ENCODE measurements at places on chromosomes 4 and X.

- DNase-seq: peak; percentile 72
Measured at GRCh38 chr4:154485127-154485773, 6.3 kb downstream of the DCHS2 start.

DNA sequence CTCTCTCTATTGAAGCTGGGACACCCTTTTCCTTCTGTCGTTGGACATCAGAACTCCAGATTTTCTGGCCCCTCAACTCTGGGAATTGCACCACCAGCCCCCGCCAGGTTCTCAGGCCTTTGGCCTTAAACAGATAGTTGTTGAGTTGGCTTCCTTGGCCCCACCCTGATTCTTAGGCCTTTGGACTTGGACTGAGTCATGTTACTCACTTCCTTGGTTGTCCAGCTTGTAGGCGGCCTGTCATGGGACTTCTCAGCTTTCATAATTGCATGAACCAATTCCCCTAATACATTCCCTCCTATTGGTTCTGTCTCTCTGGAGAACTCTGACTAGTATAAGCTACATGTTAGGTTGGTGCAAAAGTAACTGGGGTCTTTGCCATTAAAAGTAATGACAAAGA is 195.7 kb downstream of the GPAT3 start:
- no peak for DNase-seq

GRCh38 chr4:1010395-1011021 is 918 bp upstream of the FGFRL1 start:
- peak; percentile 66 for DNase-seq

GRCh38 chr4:91099666-91100065 is 972.5 kb downstream of the CCSER1 start:
- DNase-seq: no peak

DNA sequence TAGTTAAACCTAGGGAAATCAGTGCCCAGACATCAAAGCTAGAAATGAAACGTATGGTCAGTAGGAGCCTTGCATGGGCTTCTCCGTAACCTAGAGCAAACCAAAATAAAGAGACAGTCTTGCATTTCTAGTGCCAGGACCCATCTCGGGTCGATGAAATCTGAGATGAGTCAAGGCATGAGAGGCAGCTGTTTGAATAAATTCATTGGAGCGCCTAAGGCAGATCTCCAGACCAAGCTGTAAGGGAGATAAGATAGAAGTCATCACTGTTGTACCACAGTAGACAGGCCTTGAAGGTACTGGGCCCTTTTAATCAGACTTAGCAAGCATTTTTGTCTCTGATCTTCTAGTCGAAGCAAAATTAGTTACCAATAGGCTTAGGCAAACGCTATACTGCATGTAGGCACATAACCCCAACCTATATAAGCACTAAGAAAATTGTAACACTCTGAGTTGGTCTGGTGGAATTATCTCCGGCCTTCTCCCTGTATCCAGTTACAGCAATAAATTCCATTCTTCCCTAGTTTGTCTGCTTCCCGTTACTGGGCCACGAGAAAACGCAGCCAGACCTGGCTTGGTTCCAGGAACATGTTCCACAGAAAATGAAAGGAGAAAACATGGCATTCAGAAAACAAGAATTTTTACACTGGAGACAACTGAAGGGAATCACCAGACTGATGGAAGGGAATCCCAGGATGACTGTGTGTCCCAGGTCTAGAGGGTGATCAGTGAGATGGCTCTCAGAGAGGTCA is 21.1 kb upstream of the PAPSS1 start:
- no peak for DNase-seq

- DNase-seq: no peak
Measured at GRCh38 chr4:184255871-184256642, 38.4 kb upstream of the ENPP6 start.

DNA sequence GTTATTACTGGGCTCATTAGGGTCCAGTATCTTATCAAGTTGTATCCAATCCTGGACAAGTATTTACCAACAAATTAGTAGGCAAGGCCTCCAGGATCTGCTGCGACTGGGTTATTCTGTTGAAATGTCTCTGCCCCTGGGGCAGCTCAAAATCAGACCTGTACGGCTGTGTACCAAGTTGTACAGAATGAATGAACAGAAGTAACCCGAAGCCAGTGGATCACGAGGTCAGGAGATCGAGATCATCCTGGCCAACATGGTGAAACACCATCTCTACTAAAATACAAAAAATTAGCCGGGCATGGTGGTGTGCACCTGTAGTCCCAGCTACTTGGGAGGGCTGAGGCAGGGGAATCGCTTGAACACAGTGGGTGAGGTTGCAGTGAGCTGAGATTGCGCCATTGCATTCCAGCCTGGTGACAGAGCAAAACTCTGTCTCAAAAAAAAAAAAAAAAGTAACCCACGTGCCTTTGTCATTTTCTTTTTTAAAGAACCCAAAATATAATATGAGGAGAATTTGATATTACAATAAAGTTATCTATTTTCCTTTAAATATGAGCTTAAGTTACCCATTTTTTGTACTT is 127.3 kb downstream of the CBR4 start:
- no peak for DNase-seq

DNA sequence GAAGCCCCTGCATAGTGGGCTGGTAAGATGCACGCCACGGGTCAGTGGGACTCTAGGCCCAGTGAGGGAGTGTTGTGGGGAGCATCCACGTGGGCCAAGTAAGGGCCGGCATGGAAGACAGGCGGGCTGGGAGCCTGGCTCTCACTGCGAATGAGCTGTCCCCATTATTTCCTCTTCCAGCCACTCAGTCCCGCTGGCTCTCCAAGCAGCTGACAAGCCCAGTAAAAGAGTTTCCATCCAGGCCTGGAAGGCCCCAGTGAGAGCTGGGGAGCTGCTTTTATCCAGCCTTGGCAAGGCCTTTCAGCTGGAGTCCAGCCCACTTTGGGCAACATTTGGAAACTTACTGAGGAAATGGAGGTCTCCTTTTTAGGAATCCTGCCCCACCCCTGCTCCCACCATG is 24.9 kb downstream of the APLN start:
- no peak for DNase-seq

GRCh38 chr4:156251373-156252065 is 297.9 kb upstream of the CTSO start:
- DNase-seq: no peak

DNA sequence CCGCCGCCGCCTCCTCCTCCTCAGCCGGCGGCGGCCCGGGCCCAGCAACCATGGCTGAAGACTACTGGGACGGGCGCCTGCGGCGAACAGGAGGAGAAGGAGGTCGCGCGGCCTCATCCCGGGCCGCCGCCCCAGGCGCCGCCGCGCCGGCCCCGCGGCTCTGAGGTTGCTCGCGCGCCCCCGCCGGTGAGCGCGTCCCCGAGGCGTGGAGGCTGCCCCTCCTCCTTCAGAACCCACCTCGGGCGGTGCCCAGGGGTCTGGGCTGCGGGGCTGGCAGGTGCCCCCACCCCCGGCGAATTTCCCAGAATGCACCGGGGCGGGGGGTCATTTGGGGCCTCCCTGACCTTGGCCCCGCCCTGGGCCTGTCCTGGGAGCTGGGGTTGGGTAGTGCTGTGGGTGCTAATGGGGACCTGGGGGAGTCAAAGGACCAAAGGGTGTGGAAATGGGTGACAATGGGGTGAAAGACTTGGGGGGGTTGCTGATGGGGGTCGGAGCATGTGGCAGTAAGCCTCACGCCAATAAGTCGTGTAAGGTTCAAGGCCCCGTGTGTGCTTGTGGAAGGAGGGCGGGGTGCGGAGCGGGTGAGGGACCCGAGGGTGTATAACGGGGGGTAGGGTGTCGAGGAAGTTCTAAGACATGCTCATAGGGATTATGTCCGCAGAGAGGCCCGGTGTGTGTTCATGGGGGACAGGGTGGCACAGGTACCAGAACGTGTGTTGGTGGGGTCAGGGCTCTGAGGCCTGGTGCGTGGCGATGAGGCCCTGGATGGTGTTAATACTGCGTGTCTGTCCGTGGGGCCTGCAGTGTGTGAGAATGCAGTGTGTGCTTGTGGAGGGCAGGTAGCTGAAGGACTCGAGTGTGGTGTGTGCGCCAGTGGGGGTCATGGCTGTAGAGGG is 687 bp downstream of the CDK16 start:
- DNase-seq: peak; percentile 45

GRCh38 chrX:110796407-110796697 is 735 bp upstream of the CHRDL1 start:
- no peak for DNase-seq

DNA sequence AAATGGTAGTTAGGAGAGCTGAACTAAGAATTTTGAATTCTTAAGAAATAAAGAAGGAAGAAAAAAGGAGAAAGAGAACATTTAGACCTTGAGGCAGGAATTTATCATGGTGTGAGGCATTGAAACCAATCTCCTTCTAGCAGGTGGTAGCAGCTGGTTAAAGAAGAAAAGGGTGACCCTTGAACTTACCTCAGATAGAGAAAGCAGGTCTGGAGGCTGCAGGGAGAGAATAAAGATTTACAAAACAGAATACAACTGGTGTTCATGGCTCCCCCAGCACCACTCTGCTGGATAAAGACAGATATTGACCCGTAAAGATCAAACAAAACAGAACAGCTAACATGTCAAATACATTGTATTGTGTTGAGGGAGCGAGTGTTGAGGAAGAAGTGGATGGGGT is 56.0 kb downstream of the NCAPG start:
- no peak for DNase-seq

DNA sequence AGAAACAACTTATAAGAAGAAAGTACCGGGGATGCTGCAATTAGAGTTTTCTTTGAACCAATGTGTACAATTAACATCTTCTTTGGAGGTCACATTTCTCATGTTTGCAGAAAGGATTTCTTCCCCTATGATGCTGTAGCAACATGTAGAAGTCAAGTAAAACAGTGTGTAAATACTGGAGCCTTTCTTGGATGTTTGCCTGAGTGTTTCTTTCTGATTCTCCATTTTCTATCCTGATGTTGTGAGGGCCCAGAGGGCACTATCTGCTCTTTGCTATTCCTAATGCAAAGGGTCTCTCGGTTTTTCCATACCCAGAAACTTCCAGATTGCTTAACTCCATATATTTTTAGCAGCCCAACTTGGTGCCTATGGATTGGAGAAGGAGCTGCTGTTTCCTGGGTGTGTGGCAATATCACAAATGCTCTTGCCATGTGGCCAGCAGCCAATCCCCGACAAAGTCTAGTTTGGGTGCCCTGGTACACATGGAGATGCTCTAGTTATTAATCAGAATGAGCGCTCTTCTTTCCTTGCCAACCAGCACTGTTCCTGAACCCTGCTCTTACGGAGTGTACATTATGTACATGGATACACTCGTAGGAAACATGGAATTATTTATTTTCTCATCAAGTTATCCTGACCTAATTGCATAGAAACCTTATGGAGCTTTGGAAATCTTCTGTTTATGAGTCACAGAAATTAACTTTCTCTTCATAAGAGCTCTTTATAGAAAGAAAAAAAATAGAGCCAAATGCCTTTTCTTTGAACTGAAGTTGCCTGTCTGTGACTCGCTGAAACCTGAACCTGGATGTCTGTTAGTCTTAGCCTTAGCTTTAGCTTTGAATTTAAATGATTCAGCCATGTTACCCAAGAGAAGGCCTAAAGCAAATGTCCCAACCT is 67.0 kb upstream of the GPC4 start:
- DNase-seq: no peak

GRCh38 chr4:56937262-56937661 is 29.6 kb downstream of the REST start:
- no peak for DNase-seq

Data from KBM-7 (cell line).